ENCODE measurements at places on chromosomes 7 and 10.

GRCh38 chr7:108584211-108584610, 14.5 kb downstream of the DNAJB9 start:
- no peak for DNase-seq

DNA sequence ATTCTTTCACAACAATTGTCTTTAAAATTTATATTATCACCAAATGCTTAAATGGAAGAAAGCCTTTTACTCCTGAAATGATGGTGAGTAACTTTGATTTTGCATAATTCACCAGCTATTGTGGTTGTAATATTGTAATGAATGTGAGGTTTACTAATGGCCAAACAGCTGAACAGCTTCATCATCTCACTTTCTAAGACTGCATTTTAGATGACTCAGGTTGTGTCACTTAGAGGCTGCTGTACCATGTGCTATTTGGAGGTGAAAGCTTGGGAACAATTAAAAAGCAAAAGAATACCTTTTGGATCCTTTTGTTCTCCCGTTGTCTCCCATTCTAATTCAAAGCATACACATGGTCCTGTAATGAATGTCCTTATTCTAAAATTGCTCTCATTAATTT, 604.0 kb upstream of the PFKP start:
- no peak for DNase-seq

DNA sequence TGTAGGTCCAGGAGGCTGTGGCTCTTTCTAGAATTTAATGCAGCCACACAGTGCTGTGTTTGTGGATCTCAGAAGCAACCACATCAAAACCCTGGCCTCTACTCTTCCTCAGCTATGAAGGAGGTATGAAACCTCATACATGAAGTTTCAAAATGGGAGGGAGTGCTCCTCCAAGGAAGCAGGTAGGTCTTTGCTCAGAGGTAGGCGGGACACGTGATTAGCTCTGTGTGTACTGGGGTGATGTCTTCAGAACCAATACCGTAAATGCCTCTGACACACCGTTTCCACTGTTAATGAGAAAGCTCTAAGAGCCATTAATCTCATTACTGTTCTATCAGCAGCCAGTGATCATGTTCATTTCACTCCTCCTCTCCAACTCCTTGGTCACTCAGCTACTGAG, 126.1 kb downstream of the PLXNA4 start:
- no peak for DNase-seq

GRCh38 chr7:107614425-107614824, 34.4 kb downstream of the BCAP29 start:
- peak; percentile 42 for DNase-seq

GRCh38 chr7:36906448-36906847, 182.2 kb upstream of the AOAH start:
- DNase-seq: no peak

GRCh38 chr7:139844779-139845442, 15.8 kb downstream of the TBXAS1 start:
- no peak for DNase-seq

DNA sequence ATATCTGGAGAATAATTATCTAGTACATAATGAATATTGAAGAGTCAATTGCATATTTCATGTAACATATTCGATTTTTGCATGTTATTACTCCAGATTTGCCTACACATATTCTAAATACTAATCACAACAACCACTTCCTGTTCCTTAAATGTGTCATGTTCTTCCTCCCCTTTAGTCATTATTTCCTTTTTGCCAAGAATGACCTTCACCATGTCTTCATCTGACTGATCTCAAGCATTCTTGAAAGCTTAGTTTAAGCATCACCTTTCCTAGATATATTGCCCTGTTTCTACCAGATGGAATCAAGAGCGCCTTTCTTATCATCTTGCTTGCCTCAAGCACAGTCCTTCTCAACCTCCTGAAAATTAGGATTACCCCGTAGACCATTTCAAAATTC, 23.5 kb upstream of the MEOX2 start:
- no peak for DNase-seq

Data from NCI-H2171 treated with DMSO at 0.1 percent for 48 hours (cell line).